ENCODE measurements at places on chromosomes 2 and 18.

DNA sequence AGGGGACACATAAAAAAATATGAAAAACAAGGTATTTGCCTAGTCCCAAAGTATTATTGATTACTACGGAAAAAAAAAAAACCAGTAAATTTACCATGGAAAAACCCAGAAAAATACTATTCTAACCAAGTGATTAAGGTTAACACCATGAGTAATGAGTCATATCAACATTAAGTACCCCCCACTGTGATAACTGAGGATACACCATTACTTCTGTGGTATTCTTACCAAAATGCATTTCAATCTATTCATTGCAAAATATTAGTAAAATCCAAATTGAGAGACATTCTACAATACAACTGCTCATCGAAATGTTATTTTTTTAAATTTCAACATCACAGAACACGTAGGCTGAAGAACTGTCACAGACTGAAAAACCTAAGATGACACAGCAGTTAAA is 669.8 kb downstream of the ZEB2 start:
- DNase-seq, result no peak

DNA sequence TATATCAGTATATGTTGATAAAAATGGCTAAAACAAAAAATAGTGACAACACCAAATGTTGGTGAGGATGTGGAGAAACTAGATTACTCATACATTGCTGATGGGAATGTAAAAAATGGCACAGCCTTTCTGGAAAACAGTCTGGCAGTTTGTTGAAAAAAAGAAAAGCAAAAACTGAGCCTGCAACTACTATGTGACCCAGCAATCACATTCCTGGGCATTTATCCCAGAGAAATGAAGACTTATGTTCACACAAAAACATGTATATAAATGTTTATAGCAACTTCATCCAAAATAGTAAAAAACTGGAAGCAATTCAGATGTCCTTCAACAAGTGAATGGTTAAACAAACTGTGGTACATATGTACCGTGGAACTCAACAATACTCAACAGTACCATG is 7.5 kb upstream of the KDSR start:
- DNase-seq, result no peak

DNA sequence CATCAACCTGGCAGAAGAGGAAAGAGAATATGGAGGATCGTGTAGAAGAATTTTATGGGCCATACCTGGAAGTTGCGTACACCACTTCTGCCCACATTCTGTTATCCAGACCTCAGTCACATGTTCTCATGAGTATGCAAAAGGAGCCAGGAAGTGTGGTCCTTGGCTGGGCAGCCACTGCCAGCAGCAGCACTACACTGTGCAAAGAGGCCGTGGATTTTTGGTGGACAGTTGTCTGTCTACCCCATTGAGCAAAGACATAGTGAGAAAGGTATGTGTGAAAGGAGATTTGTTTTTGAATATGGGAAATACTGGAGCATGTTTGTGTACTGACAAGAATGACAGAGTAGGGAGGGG is 68.1 kb downstream of the SDC1 start:
- no peak for DNase-seq

DNA sequence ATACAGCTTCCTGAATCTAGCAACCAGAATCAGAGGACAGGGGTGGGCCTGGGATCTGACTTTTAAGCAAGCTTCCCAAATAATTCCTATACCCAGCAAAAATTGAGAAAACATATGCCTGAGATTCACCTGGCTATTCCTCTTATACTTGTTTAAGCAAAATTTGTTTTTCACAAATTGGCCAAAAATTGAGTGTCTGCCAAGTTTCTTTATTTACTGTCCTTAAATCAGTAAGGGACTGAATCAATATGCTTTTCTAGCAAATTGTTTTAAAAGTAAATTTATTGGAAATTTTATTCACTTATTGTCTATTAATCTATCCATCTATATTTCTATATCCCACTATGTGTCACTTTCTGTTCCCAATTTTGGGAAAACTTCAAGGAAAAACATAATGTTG is 337.0 kb upstream of the ZNF804A start:
- no peak for DNase-seq

DNA sequence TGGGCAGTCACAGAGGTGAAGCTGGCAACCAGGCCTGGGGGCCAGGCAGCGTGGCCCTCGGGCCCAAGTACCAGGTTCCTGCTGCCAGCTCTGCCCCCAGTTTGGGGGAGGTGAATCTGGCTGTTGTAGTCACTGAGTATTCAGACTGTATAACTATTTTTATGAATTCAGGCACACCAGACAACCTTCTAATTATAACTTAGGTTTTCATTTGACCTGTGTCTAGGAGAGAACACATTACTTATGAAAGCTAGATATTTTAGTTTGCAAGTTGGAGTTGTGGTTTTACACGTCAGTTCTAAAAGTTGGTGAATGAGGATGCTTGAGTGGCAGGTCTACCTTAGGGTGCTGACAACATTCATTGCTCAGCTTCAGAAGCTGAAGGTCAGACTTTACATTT is 71.7 kb downstream of the LIMS1 start:
- DNase-seq, result no peak

- no peak for DNase-seq
Measured at GRCh38 chr2:112160283-112161250, 22.4 kb downstream of the FBLN7 start.

- DNase-seq, result no peak
Measured at GRCh38 chr2:229686122-229686919, 28.0 kb downstream of the DNER start.

DNA sequence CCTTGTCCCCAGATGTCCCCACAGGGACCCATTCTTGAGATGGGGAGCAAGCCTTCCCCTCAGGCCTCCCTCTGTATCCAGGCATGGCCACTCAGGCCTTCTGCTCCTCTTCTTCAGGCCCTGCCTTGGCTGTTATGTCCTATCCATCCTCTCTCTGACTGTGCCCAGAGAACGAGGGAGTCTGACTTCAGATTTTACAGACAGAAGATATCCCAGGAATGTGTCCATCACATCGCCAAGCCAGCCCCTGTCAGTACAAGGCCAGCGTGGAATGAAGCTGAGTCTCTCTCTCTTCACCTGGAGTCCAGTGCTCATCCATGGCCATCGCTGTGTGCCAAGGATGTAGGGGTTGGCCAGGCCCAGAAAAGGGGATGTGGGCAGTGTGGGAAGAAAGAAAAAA is 57.6 kb downstream of the SDC1 start:
- no peak for DNase-seq

- no peak for DNase-seq
Measured at GRCh38 chr2:26316041-26316440, 29.9 kb upstream of the SELENOI start.

DNA sequence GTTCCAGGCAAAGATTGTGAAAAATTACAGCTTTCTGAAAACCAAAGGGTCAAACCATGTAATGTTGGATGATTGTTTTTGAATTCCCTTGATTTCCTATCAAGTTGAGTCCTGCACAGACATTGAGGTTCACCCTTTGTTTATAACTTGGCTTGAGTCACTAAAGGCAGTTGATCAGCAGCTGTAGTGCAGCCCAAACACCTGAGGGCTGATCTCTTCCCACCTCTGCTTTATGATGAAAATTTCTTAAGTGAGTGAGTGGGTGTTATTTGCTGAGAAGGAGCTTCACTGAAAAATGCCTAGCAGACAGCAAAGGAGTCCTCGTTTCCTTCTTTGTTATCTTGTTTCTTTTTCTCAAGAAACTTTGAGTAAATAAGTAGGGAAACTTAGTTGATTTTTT is 31.9 kb upstream of the BMPR2 start:
- DNase-seq, result no peak

DNA sequence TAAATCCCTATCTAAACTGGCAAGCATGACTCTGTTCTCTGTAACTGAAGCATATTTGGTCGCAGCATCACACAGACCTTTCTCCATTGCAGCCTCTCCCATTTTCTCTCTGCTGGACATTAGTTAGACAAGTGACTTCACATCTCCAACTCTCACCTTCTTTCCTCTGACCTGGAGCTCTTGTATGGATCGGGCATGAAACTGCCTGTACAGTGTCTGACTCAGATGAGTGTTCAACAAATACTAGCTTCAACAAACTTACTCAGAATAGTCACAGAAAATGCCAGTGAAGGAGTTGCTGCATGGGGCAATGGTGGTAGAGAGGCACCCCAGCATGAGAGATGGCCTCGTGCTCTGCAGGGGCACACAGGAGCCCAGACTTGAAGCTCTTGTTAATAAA is 104.7 kb upstream of the COPS8 start:
- no peak for DNase-seq

GRCh38 chr2:10225291-10226037 is 77.2 kb upstream of the HPCAL1 start:
- DNase-seq, result no peak

- DNase-seq, result no peak
Measured at GRCh38 chr2:56325661-56326345, 142.0 kb downstream of the CCDC85A start.

- DNase-seq, result no peak
Measured at GRCh38 chr2:59584958-59585357, 968.5 kb downstream of the BCL11A start.

GRCh38 chr2:6103949-6104348 is 411.8 kb downstream of the SOX11 start:
- no peak for DNase-seq

- DNase-seq, result no peak
Measured at GRCh38 chr18:57579934-57580333, 6.6 kb downstream of the FECH start.

DNA sequence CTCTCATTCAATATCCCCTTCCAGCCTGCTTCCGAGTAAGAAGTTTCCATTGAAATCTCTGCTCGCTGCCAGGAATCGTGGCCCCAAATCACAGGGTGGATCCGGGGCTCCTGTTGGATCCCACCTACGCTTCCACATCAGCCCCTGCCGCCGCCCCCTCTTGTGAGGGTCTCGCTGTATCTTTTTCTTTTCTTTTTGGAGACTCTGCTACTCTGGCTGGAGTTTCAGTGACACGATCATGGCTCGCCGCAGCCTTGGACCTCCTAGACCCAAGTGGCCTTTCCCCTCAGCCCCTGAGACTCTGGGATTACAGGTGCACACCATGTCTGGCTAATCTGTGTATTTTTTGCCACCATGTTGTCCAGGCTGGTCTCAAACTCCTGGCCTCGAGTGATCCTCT is 246.8 kb upstream of the PXDN start:
- DNase-seq, result no peak

DNA sequence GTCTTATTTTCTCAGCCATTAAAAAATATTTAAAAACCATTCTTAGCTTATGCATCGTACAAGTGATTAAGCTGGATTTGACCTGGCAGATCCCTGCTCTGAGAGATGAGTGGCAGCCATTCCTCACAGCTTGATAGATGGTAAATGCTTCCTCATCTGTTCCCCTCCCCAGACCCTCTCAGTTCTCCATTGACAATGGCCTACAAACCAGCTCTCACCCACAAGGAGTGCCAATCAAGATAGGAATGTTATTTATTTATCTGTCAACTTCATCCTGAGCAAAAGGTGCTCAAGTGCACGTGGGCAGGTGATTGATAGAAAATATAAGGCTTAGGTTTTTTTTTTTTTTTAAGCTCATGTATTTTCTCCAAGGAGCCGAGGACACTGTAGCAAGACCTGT is 98.7 kb upstream of the FAM136A start:
- DNase-seq, result no peak

- DNase-seq, result no peak
Measured at GRCh38 chr18:35822413-35822812, 150.1 kb upstream of the RMP24 start.

DNA sequence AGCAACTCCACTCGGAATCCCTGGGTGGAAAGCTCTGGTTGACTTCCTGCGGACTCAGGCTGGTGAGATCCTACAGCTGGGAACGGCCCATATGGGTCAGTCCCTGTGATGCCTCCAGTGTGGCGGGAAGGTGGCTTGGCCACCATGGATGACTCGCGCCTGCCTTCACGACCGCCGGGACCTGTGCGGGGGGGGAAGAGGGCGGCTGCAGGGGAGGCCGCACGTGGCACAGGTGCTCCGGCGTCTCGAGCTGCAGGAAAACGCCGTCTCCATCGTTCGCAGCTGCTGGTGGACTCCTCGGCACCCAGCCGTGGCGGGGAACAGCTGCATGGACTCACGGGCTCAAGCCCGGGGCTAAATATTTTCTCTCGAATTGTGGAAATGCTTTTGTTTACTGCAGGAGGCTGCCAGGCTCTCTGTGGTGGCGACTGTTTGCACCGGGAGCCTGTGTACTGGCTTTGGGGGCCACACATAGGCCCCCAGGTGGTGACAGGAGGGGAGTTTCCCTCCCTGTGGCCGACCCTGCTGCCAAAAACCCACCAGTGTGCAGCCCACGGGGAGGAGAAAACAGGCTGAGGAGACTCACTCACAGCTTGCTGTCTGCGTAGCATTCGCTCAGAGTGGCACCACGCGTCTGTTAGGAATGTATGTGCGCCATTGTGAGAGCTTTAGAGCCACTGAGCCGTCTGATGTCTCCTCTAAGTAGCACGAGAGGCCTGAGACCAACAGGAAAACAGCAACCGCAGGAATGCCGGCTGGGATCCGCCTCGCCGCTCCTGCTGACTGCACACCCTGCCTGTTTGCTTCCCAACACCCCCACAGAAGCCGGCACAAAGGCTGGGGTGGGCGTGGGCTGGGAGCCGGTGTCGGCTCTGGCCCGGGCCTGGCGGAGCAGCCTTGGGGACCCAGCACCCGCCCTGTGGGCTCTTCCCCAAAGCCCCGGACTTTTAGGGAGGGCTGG is 89.2 kb downstream of the NFATC1 start:
- no peak for DNase-seq

DNA sequence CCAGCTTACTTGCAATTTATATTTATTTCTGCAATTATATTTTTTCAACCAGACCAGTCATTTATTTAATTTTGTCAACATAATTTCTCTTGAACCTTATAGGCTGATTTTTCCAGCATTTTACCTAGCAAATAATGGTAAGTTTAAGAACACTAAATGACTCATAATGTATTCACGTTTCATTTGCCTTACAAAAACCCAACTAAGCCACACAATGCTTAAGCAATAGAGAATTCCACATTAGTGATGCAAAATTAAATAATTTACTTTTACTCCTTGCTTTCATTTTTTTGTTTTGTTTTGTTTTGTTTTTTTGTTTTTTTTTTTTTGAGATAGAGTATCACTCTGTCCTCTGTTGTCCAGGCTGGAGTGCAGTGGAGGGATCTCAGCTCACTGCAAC is 110.4 kb upstream of the VRK2 start:
- no peak for DNase-seq

- DNase-seq, result no peak
Measured at GRCh38 chr18:3265564-3266033, 3.7 kb downstream of the MYL12B start.

DNA sequence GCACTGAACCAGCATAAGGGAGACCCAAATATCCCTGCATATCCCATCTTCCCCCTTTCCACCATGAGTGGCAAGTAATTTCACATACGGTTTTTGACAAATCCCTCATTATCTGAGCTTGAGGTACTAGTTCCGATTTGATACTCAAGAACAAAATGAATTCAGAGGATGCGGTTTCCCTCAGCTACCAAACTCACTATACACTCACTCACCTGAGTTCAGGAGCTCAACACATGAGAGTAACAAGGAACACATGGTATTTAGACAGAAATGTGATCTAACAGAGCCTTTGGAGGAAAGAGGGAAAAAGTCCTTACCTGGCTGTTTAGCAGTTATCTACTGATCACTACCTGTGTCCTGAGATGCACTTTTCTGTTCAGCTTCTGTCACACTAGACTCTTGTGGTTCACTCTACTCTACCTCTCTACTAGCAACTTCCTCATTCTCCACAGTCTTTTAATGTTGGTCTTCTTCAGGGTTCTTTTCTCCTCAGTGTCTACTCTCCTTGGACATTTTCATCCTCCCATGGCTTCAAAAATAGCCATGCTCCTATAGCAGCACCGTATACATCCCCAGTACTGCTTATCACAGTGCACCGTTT is 25.1 kb downstream of the ASXL2 start:
- DNase-seq, result peak; percentile 28

- no peak for DNase-seq
Measured at GRCh38 chr2:177052471-177052870, 160.1 kb upstream of the HNRNPA3 start.
